T-helper 17 cell (primary cell): ENCODE measurements at places on chromosomes 5 and 9. TPM values are rescaled to one million over a fixed set of nuclear protein-coding genes. Genes with fewer than 3 reads are reported as not detected.
A peak's percentile ranks its signal among the peaks of the same experiment; 100 is the strongest.

GRCh38 chr9:129958796-129959195 lies 84.2 kb downstream of the FNBP1 start:
- DNase-seq = no peak
- H3K4me3 ChIP-seq = no peak overlapping the region
- peak overlapping the region; percentile 91 for H3K27ac ChIP-seq
- H3K4me1 ChIP-seq = peaks cover 40% of the 10 kb centered on the region

DNA sequence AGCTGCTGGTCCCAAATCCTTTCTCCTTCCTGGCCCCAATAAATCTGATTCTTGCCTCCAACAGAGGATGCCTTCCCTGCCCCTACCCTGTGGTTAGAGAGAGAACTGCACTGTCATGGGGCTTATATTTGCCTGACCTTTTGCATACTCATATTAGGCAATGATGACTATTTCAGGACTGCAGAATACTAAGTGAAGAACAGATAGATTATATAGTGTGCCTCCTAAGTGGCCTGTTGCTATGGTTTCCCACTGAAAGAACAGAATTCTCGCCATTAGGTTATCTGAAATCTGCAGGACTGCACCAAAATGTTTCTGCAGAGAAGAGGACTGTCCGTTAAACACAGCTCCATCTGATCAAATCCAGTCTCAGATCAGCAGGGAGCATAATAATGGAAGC lies 87.3 kb upstream of the CCNG1 start:
- no peak overlapping the region for H3K27ac ChIP-seq
- H3K36me3 ChIP-seq = no peaks in the 10 kb centered on the region
- no peak for DNase-seq
- H3K4me3 ChIP-seq = no peak overlapping the region
- H3K27me3 ChIP-seq = peaks cover 54% of the 10 kb centered on the region

Gene SELENOP
- 0.70 TPM for total RNA-seq

Gene SPINK13
- not detected for total RNA-seq

GRCh38 chr5:140549237-140550144 lies 2.0 kb downstream of the EIF4EBP3 start:
- H3K4me1 ChIP-seq = peaks cover 52% of the 10 kb centered on the region
- H3K36me3 ChIP-seq = peaks cover 10% of the 10 kb centered on the region
- H3K27me3 ChIP-seq = no peaks in the 10 kb centered on the region
- DNase-seq = no peak
- peak overlapping the region; percentile 95 for H3K27ac ChIP-seq
- H3K4me3 ChIP-seq = peak overlapping the region; percentile 89

DNA sequence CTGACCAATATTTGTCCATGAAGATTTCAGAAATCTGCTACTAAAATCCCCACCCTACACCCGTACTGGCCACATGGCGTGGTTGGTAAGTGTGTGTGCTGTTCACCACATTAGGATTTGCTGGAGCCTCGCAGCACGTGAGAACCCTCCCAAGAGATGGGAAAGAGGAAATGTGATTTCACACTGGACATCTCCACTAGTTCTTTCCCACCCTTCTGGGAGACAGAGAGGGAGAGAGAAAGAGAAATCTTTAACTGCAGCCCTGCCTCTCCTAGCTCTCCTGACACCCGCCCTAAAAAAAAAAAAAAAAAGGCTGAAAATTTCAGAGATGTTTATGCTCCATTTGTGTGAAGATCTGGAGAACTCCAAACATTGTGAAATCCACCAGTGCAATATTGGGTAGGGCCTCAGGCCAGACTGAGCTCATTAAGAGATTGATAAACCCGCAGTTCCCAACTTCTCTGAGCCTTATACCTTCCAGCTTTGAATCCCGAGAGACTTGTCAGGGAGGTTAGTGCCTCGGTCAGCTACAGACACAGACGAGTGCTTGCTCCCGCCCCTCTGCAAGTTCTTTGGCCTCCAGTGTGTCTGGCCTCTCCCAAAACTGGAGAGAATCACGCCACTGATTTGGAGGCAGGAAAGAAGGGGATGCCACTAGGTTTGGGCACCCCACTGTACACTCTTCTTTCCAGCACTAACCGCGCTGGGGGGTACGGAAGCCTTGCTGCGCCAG lies 1.9 kb downstream of the SPRY4 start:
- DNase-seq = no peak
- peaks cover 29% of the 10 kb centered on the region for H3K4me1 ChIP-seq
- no peak overlapping the region for H3K4me3 ChIP-seq
- no peak overlapping the region for H3K27ac ChIP-seq
- peaks cover 68% of the 10 kb centered on the region for H3K27me3 ChIP-seq

DNA sequence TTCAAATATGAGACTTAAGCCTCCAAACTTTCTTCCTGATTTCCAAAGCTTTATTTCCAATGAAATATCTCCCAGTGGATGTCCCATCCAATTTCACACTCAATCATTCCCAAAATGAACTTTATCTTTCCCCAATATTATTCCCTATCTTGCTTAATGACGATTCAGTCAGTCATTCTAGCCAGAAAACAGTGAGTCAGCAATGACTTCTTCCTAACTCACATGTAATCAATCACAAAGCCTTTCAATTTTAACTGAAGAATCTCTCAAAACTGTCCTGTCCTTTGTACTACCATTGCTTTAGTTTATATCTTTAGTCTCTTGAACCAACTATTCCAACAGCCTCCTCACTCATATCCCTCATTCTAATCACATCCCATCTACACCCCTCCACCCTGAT lies 34.9 kb downstream of the NSA2 start:
- no peak overlapping the region for H3K4me3 ChIP-seq
- DNase-seq = no peak
- peaks cover 2% of the 10 kb centered on the region for H3K36me3 ChIP-seq
- no peaks in the 10 kb centered on the region for H3K27me3 ChIP-seq
- H3K4me1 ChIP-seq = peaks cover 5% of the 10 kb centered on the region

DNA sequence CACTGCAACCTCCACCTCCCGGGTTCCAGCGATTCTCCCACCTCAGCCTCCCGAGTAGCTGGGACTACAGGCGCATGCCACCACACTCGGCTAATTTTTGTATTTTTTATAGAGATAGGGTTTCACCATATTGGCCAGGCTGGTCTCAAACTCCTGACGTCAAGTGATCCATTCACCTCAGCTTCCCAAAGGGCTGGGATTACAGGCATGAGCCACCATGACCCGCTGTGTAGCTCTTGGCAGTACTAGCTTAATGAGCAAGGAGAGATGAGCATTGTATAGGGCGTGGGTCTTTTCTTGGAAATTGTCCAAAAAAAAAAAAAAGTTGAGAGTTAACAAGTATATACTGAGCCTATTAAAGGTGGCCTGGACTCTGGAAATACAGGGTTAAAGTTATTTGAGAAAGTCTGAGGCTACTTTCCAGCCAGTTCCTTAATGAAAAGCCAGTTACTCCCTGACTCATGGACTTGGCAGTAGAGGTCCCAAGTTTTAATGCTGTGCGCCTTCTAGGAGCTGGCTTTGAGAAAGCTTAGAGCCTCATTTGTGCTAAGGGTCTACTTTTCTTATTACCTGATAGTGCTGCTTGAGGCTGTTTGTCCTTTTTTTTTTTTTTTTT lies 4.2 kb upstream of the FGF18 start:
- no peak overlapping the region for H3K27ac ChIP-seq
- H3K36me3 ChIP-seq = peaks cover 2% of the 10 kb centered on the region
- no peak for DNase-seq
- H3K27me3 ChIP-seq = no peaks in the 10 kb centered on the region

Gene PCDHA11
- not detected for total RNA-seq

DNA sequence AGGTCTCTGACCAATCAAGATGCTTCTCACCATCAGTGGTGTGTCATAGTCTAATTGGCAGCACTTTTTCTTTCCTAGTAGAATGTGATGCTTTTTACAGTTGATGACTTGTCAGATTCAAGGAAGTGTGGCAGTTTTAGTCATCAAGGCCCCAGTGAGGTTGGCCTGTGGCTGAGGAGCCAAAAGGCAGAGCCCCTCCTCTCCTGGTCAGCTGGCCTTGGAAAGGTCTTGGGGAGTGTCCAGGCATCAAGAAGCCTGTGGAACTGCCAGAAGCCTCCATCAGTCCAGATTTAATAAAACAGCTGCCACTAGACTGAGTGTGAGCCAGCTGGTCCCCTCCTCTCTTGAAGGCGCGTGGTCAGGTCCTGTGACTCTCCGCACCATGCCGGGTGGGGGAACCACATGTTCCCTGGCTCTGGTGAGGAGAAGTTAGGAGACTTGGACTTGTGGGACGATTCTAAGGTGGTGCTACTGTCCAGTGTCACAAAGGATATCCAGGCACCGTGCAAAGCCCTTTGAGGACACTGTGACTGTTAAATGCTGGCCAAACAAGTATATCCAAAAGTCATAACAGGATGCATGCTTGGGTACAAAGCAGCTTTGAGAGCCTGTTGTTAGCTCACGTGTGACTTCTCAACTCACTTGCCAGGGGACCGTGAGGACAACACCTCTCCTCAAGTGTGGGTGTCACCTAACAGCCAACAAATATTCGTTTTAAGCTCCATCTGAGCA lies 6.1 kb upstream of the ANGPTL2 start:
- H3K4me3 ChIP-seq = no peak overlapping the region
- peaks cover 6% of the 10 kb centered on the region for H3K4me1 ChIP-seq
- H3K36me3 ChIP-seq = peaks cover 9% of the 10 kb centered on the region
- H3K27me3 ChIP-seq = peaks cover under 1% of the 10 kb centered on the region
- DNase-seq = no peak

Gene LIFR
- not detected for total RNA-seq

Gene ARHGEF39
- total RNA-seq = 3.1 TPM

GRCh38 chr5:149975409-149975808 lies 14.9 kb downstream of the SLC26A2 start:
- no peak overlapping the region for H3K4me3 ChIP-seq
- DNase-seq = no peak
- peaks cover 22% of the 10 kb centered on the region for H3K4me1 ChIP-seq
- no peaks in the 10 kb centered on the region for H3K27me3 ChIP-seq
- H3K27ac ChIP-seq = no peak overlapping the region

Gene MZB1
- total RNA-seq = 2.2 TPM

Gene PCDHB16
- not detected for total RNA-seq

Gene OLFML2A
- total RNA-seq = not detected

- H3K4me1 ChIP-seq = peaks cover 15% of the 10 kb centered on the region
- H3K27ac ChIP-seq = no peak overlapping the region
- H3K4me3 ChIP-seq = no peak overlapping the region
- no peak for DNase-seq
- peaks cover 8% of the 10 kb centered on the region for H3K36me3 ChIP-seq
- peaks cover 41% of the 10 kb centered on the region for H3K27me3 ChIP-seq
These were observed 22.2 kb upstream of the CMBL start for GRCh38 chr5:10329820-10330481.

Gene LECT2
- not detected for total RNA-seq

DNA sequence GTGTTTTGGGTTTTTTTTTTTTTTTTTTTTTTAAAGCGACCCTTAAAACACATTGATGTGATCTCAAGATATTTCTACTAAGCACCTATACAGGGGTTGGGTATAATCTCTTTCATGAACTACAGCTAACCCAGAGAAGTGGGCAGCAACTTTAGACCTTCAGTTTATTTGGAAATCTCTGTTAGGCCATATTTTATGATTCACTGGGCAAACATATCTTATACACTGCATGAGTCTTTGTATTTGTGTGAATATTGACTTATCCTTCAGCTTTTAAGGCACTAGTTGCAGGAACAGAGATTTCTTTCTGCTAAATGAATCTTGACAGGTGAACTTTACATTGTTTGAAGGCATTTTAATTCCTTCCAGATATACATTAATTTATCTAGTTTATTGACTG lies 194.4 kb downstream of the ARRDC3 start:
- DNase-seq = no peak
- H3K36me3 ChIP-seq = peaks cover 5% of the 10 kb centered on the region
- H3K27ac ChIP-seq = no peak overlapping the region
- peaks cover 35% of the 10 kb centered on the region for H3K27me3 ChIP-seq
- peaks cover 7% of the 10 kb centered on the region for H3K4me1 ChIP-seq

Gene ARHGEF28
- 0.16 TPM for total RNA-seq

GRCh38 chr9:23413541-23413940 lies 412.5 kb downstream of the ELAVL2 start:
- no peak overlapping the region for H3K4me3 ChIP-seq
- H3K4me1 ChIP-seq = no peaks in the 10 kb centered on the region
- H3K27me3 ChIP-seq = no peaks in the 10 kb centered on the region

DNA sequence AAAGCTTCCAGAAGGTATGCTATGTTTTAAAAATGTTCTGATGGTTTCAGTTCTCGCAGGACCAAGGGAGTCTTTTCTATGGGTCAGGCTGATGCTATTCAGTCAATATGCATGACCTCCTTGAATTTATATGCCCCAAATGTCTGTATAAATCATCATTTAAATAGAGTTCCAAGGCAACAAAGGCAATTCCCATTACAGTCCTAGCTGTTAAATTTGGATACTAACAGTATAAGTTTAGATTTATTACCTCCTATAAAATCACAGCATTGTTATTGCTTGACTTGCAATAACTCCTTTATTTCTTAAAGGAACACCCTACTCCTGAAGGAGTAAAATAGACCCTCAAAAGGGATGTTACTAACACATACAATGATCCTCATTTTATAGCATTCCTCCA lies 387.7 kb upstream of the CHD1 start:
- H3K27me3 ChIP-seq = no peaks in the 10 kb centered on the region
- H3K4me3 ChIP-seq = no peak overlapping the region
- no peaks in the 10 kb centered on the region for H3K36me3 ChIP-seq
- no peaks in the 10 kb centered on the region for H3K4me1 ChIP-seq
- DNase-seq = no peak

Gene SLC6A19
- not detected for total RNA-seq

DNA sequence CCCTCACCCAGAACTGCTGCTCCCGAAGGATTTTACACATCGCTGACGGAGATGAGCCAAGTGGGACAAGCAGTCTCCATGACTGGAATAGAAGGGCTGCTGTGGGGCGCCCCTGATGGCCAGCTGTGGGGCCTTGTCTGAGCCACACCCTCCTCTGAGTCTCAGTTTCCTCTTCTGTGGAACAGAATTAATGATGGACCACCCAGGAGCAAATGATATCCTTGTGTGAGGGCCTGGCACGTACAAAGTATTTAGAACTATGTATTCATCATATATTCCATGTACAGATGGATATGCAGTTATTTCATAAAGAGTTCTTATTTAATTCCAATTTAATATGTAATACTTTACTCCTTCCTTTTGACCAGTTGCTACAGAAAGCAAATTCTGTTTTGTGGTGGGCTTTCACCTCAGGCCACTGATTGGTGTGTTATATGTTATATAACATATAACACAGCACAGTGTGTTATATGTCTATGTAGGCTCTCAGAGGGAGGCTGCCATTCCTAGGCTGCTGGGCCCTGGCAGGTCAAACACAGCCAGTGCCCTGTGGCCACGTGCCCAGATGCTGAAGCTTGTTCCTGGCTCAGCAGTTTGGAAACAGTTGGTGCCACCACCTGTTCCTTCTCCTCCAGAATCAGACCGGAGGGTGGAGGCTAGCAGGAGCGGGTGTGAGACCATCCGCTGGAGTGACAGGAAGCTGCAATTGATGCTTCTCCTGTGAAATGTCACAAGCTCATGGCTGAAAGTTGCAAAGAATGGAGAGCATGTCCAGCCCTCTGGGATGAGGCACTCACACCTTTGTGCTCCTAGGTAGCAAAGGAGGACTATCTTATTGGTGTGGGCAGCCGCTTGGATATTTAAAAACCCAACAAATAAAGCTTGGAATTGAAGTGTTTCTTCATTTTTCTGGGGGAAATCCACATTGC lies 4.4 kb upstream of the FGD3 start:
- peaks cover 17% of the 10 kb centered on the region for H3K4me1 ChIP-seq
- peaks cover 7% of the 10 kb centered on the region for H3K36me3 ChIP-seq
- no peak overlapping the region for H3K27ac ChIP-seq
- H3K27me3 ChIP-seq = no peaks in the 10 kb centered on the region

Gene IFNK
- total RNA-seq = not detected
